Uterus (tissue), 4 donors: ENCODE measurements at places on chromosomes 6 and 20. TPM values are rescaled to one million over a fixed set of nuclear protein-coding genes. Genes with fewer than 3 reads are reported as not detected.

The COL9A3 gene
- 0.59 TPM for total RNA-seq

The GMDS gene
- total RNA-seq: 17.4 TPM

GRCh38 chr20:39874049-39874893 lies 814.8 kb downstream of the MAFB start:
- H3K27ac ChIP-seq: no peak overlapping the region
- DNase-seq: peak; percentile 53
- H3K27me3 ChIP-seq: no peaks in the 10 kb centered on the region
- H3K4me1 ChIP-seq: no peaks in the 10 kb centered on the region
- H3K4me3 ChIP-seq: no peak overlapping the region
- no peaks in the 10 kb centered on the region for H3K36me3 ChIP-seq

DNA sequence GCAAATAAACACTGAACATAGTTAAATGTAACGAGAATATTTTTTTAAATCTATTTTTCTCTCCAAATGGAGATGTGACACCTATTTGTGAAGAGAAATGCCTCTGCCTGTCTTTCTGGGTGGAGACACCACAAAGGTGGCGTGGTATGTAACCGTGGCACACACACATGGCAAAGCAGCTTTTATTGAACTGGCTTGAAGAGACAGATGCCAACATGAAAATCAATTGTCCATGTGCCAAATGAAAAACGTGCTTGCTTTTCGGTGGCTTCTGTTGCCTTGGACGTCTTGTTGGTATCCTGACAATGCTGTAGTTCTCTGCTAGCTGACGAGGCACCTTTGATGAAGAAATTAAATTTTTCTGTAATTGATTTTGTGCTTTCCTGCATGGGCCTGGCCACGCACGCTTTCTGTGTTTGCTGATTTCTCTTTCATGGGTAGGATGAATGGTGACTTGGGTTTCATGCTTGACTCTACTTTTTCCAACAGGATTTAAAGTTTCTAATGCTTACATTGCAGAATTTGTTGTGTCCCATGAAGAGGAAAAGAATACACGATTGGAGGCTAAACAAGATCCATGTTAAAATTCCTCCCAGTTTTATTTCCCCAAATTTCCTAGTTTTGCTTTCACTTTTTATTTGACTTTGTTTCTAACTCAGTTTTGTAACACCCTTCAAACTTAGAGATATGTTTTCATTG lies 202.6 kb downstream of the TMEM242 start:
- H3K4me3 ChIP-seq: no peak overlapping the region
- DNase-seq: no peak
- H3K4me1 ChIP-seq: no peaks in the 10 kb centered on the region
- no peaks in the 10 kb centered on the region for H3K27me3 ChIP-seq
- no peaks in the 10 kb centered on the region for H3K36me3 ChIP-seq

- H3K4me3 ChIP-seq: peak within 1 kb of the TSS; percentile 61
- H3K36me3 ChIP-seq: no peaks in the 10 kb centered on the region
- H3K27ac ChIP-seq: peak within 1 kb of the TSS; percentile 91
- no peaks in the 10 kb centered on the region for H3K4me1 ChIP-seq
- DNase-seq: peak; percentile 64
- no peaks in the 10 kb centered on the region for H3K27me3 ChIP-seq
Measured at GRCh38 chr6:41780551-41781365, at the start of gene PRICKLE4. Gene PRICKLE4 (plus strand): TSS chr6:41780782. CDS start chr6:41783474, 2,692 bp downstream.

GRCh38 chr6:144352331-144352730 lies 67.2 kb downstream of the UTRN start:
- H3K4me3 ChIP-seq: no peak overlapping the region
- peak overlapping the region; percentile 58 for H3K27ac ChIP-seq
- H3K4me1 ChIP-seq: no peaks in the 10 kb centered on the region
- H3K27me3 ChIP-seq: no peaks in the 10 kb centered on the region

GRCh38 chr6:155038104-155038503 lies 43.0 kb downstream of the TIAM2 start:
- no peak overlapping the region for H3K27ac ChIP-seq
- DNase-seq: no peak
- no peaks in the 10 kb centered on the region for H3K4me1 ChIP-seq
- no peak overlapping the region for H3K4me3 ChIP-seq
- no peaks in the 10 kb centered on the region for H3K27me3 ChIP-seq

GRCh38 chr6:167044696-167045095 lies 45.5 kb downstream of the CEP43 start:
- no peak for DNase-seq
- H3K4me3 ChIP-seq: no peak overlapping the region
- H3K27ac ChIP-seq: no peak overlapping the region
- no peaks in the 10 kb centered on the region for H3K27me3 ChIP-seq
